ENCODE measurements at places on chromosomes 13 and 19.

DNA sequence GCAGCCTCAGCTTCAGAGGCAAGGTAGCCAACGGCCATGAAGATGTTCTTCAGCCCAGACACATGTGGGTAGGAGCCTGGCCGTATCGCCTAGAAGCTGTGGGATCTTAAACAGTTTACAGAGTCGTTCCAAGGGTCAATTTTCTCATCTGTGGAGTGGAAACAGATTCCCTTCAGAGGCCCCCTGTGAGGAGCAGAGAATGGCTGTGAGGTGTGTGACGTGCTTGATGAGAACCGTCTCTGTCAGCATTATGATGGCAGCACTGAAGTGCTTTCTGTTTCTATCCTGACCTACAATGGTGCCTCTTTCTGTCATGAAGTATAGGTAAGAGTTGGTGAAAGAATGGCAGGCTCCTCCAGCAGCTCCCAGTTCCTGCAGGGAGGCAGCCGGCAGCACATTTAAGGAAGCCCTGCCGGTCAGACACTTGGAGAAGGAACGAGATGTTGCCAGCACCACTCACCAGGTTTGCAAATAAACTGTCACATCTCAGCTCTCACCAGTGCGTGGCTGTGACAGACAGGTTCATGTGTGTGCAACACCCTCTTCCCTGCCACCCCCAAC lies 277.3 kb downstream of the FOXO1 start:
- no peak for DNase-seq

DNA sequence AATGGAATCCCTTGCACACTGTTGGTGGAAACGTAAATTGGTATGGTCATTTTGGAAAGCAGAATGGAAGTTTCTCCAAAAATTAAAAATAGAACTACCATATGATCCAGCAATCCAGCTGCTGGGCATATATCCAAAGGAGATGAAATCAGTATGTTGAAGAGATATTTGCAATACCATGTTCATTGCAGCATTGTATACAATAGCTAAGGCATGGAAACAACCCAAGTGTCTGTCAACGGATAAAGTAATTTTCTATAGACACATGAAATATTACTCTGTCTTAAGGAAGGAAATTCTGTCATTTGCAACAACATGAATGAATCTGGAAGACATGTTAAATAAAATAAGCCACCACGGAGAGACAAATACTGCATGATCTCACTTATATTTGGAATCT lies 124.7 kb downstream of the GPC5 start:
- no peak for DNase-seq

DNA sequence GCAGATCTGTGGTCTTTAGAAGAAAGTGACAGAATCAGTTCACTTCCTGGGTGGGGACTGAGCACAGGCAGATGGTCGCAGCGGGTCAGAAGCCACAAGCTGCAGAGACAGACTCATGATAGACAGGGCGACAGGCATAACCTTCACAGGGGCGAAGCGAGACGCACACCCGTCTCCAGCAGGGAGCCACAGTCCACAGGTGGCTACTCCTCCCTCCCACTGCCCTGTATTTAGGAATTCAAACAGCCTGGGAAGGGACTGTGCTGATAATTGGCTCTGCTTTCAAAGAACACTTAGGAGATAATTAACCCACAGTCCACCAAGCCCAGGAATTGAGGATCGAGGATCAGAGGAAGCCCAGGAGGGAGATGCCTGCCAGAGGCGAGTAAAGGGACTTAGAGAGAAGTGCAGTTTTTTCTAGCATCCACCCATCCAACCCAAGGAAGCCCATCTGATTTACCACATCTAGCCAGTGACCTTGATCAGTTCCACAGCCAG lies 23.2 kb downstream of the RFX2 start:
- DNase-seq, result no peak

DNA sequence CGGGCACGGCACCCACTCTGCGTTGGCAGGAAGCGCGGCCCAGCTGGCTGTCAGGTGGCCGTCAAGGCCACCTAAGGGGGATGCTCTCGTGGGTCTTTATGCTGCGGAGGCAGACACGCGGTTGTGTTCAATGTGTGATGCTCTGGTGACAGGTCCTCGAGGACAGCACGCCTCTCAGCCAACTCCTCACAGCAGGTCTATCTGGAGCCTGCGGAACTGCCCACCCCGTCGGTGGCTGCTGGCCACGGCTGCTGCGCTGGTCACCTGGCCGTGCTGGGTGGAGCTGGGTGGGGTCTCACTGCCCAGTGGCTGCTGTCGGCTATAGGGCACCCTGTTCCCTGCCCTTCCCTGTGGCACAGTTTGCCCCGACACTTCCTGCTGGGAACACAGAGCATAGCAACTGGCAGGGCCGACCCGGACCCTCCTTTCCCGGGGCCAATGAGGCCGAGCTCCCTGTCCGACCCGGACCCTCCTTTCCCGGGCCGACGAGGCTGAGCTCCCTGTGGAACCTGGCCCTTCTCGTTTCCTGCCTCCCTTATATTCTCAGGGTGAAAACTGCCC lies 14.3 kb upstream of the F7 start:
- DNase-seq, result no peak

DNA sequence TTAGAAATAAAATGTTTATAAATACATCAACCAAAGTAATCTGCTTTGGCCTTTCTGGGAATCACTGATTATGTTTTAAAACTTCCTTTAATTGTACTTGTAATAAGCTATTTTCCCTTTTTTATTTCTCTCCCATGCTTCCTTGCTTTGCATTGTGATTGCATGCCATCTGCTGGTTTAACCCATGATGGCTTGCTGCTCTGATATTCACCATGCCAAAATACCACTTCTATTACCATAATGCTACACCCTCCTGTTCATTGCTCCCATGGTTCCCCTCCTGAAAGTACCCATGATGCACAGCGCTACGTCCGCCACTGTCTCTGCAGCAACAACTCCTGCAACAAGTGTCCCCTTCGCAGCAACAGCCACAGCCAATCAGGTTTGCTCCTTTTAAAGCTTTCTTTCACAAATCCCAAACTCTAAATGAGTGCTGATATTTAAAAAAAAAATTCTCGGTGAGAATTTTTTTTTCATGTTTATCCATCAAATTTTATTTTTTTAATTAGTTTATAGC lies 67.7 kb upstream of the RAP2A start:
- DNase-seq, result no peak

- peak; percentile 54 for DNase-seq
Observed at GRCh38 chr13:60267498-60268202, 103.9 kb upstream of the DIAPH3 start.

GRCh38 chr13:76516013-76516412 lies 370.2 kb downstream of the KCTD12 start:
- DNase-seq, result no peak

GRCh38 chr13:40477623-40478608 lies 188.5 kb downstream of the FOXO1 start:
- no peak for DNase-seq

- DNase-seq, result peak; percentile 69
Observed at GRCh38 chr19:18768997-18769891, 21.9 kb downstream of the COMP start.

Data from testis (tissue), 5 donors.